ENCODE measurements at places on chromosomes 4 and X.

- H3K4me1 ChIP-seq: no peaks in the 10 kb centered on the region
- no peak for DNase-seq
- no peaks in the 10 kb centered on the region for H3K36me3 ChIP-seq
These were observed 38.4 kb downstream of the FAM193A start for GRCh38 chr4:2574863-2575262.

GRCh38 chrX:153818571-153819383 lies 11.6 kb downstream of the PDZD4 start:
- H3K4me1 ChIP-seq: no peaks in the 10 kb centered on the region
- H3K4me3 ChIP-seq: peak overlapping the region; percentile 33

DNA sequence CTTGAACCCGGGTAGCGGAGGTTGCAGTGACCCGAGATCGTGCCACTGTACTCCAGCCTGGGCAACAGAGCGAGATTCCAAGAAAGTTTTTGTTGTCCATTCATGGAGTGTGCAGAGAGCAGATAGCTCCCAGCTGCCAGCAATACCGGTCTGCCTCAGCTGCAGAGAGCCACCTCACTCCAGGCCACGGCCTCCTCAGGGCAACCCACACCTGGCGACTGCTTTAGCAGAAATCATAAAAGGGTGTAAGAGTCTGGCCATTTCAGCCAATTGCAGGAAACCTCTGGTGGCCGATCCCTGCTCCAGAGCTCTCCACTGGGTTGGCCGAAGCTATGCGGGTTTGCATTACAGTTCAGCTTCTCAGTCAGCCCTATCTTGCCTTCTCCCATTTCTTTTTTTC lies 227.4 kb upstream of the BCOR start:
- H3K27ac ChIP-seq: no peak overlapping the region
- DNase-seq: no peak
- H3K4me1 ChIP-seq: no peaks in the 10 kb centered on the region
- H3K27me3 ChIP-seq: no peaks in the 10 kb centered on the region
- no peak overlapping the region for H3K4me3 ChIP-seq

DNA sequence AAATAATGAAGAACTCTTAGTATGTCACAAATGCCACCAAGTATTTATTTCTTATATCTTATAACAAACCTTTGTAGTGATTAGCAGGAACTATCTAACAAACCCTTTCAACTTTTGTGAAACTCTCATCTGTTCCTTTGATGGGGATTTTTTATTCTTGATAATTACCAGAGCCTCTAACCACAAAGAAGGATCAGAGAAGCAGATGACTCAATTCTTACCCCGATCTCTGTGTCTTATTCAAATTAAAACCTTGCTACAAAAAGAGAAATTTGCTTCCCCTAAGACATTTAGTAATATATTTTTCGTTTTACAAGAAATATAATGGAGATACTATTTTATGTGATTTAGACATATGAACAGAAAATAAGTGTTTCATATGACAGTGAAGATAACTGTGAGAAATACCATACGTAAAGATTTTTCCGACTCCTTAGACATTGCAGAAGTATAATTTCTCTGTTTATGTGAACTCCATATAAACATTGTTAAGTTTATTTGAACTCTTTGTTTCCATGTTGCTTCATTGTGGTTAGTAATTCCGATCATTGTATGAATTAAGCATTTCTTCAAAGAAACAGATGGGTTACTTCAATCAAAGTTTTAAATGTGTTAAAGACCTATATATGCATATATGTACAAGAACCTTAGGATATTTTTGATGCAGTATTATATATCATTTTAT lies 205.4 kb downstream of the CFAP299 start:
- peaks cover 8% of the 10 kb centered on the region for H3K4me1 ChIP-seq
- no peaks in the 10 kb centered on the region for H3K36me3 ChIP-seq
- no peak overlapping the region for H3K27ac ChIP-seq
- no peaks in the 10 kb centered on the region for H3K27me3 ChIP-seq
- no peak for DNase-seq

GRCh38 chr4:89301003-89301402 lies 6.6 kb downstream of the GPRIN3 start:
- no peak overlapping the region for H3K27ac ChIP-seq
- H3K4me3 ChIP-seq: no peak overlapping the region
- H3K36me3 ChIP-seq: no peaks in the 10 kb centered on the region

GRCh38 chr4:91620952-91621351 lies 682.8 kb upstream of the GRID2 start:
- no peaks in the 10 kb centered on the region for H3K27me3 ChIP-seq
- no peak overlapping the region for H3K4me3 ChIP-seq
- no peaks in the 10 kb centered on the region for H3K36me3 ChIP-seq
- peak overlapping the region; percentile 53 for H3K27ac ChIP-seq
- peaks cover 3% of the 10 kb centered on the region for H3K4me1 ChIP-seq

DNA sequence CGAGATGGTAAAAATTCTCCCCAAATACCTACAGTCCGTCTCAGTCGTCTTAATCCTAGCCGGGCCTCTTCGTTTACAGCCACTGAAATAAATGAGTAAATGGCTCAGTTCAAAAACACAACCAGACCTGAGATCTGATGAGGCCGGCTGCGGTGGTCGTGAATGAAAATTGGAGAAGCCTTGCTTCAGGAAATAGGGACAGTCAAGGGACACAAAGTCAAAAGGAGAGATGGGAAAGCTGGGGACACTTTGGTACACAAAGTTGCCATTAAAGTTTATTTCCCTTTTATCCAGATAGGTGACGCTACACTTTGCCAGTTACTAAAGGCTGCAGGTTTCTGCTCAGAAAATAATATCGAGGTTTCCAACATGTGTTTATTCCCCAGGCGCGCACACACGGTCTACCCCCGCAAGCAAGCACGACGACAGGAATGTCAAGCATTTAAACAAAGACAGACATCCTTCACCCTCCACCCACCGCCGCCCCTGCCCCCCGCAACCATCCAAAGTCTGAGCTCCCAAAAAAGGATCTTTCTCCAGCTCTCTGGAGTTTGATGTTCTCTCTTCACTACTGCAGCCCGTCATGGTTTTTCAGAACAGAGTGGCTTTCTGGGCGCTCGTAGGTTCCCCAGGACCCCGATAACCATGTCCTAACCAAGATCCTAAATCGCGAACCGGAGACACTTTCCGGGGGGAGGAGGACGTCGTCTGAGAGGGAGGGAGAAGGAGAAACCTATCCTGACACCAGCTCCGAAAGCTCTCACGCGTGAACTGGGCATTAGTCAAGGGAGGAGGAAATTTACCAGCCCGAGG lies 1.3 kb upstream of the PCDH7 start:
- H3K36me3 ChIP-seq: no peaks in the 10 kb centered on the region
- no peak for DNase-seq
- no peaks in the 10 kb centered on the region for H3K27me3 ChIP-seq
- peak overlapping the region; percentile 39 for H3K4me3 ChIP-seq
- peaks cover 6% of the 10 kb centered on the region for H3K4me1 ChIP-seq

- no peak overlapping the region for H3K27ac ChIP-seq
- no peaks in the 10 kb centered on the region for H3K27me3 ChIP-seq
- H3K4me3 ChIP-seq: no peak overlapping the region
- no peaks in the 10 kb centered on the region for H3K36me3 ChIP-seq
- no peaks in the 10 kb centered on the region for H3K4me1 ChIP-seq
These were observed 120.4 kb downstream of the CT47B1 start for GRCh38 chrX:120755066-120755846.

GRCh38 chr4:126267689-126268088 lies 952.9 kb downstream of the FAT4 start:
- H3K4me1 ChIP-seq: peaks cover 9% of the 10 kb centered on the region
- DNase-seq: no peak
- no peak overlapping the region for H3K27ac ChIP-seq

DNA sequence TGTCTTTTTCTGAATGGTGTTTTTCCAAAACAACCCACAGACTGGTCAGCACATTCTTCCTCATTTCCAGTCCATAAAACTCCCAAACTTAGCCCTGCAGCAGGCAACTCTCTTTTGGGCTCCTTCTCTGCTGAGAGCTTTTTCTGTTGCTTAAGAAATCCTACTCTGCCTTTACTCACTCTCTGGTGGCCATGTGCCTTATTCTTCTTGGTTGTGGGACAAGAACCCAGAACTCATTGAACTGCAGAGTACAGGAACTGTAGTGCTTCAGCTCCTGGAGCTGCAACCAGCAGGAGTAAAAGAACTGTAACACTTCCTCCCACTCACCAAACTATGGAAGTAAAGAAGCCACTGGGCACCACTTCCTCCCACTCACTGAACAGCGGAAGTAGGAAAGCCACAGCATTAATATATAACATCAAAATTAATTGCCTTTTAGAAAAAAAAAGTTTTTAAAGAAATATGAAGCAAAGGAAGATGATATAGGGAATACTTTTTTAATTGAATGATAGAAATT lies 864.1 kb upstream of the PCDH10 start:
- H3K4me3 ChIP-seq: no peak overlapping the region
- no peak for DNase-seq
- no peaks in the 10 kb centered on the region for H3K36me3 ChIP-seq
- H3K27me3 ChIP-seq: no peaks in the 10 kb centered on the region

DNA sequence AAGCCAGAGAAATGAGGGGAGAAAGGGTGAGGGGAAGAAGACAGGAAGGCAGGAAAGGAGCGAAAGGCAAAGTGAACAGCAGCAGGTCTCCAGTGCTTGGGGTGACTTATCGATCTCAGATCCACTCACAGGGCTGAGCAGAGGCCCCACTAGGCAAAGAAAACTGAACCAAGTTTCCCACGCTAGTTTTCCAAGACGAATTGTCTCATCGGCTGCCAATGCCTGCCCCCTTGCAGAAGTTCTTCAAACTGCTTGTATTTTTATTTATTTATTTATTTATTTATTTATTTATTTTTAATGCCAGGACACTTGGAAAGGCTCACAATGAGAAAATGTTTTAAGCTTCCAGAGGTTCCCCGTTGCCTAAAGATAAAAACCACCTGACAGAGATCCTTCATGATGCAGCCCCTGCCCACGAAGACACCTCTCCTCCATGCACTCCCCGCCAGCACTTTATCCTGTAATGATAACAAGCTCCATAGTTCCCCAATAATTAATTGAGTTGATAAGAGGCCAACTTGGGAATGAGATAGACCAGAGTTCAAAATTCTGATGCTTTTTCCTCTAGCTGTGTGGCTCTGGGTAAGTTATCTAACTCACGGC lies 43.2 kb downstream of the QDPR start:
- DNase-seq: no peak
- no peaks in the 10 kb centered on the region for H3K4me1 ChIP-seq
- no peaks in the 10 kb centered on the region for H3K27me3 ChIP-seq
- no peak overlapping the region for H3K27ac ChIP-seq
- H3K36me3 ChIP-seq: no peaks in the 10 kb centered on the region
- H3K4me3 ChIP-seq: no peak overlapping the region

GRCh38 chr4:135777361-135777760 lies 1575.8 kb upstream of the PABPC4L start:
- no peaks in the 10 kb centered on the region for H3K4me1 ChIP-seq
- no peak overlapping the region for H3K27ac ChIP-seq
- H3K27me3 ChIP-seq: no peaks in the 10 kb centered on the region
- no peak overlapping the region for H3K4me3 ChIP-seq
- no peaks in the 10 kb centered on the region for H3K36me3 ChIP-seq

GRCh38 chr4:99564921-99565320 lies 1.1 kb upstream of the TRMT10A start:
- no peaks in the 10 kb centered on the region for H3K27me3 ChIP-seq
- H3K36me3 ChIP-seq: no peaks in the 10 kb centered on the region
- H3K4me1 ChIP-seq: peaks cover 4% of the 10 kb centered on the region
- H3K4me3 ChIP-seq: no peak overlapping the region
- no peak for DNase-seq
